SIG-M5 (cell line): ENCODE measurements at places on chromosomes 1 and 21.

DNA sequence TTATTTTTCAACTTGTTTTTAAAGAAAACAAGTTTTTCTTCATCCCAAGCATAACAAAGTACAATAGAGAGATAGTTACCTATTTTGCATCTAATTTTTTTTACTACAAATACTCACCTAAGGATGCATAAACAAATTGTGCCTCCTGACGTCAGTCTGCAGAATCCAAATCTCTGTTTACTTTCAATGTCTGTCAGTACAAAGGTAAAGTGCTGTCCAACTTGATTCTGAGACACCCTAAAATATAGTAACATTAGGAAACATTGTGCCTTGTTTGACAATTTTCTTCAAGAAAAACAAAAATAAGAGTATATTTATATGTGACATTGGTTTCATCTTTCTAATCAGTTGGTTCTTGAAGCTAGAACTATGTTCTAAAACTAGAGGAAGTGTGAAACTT is 103.4 kb downstream of the DENND1B start:
- no peak for DNase-seq

DNA sequence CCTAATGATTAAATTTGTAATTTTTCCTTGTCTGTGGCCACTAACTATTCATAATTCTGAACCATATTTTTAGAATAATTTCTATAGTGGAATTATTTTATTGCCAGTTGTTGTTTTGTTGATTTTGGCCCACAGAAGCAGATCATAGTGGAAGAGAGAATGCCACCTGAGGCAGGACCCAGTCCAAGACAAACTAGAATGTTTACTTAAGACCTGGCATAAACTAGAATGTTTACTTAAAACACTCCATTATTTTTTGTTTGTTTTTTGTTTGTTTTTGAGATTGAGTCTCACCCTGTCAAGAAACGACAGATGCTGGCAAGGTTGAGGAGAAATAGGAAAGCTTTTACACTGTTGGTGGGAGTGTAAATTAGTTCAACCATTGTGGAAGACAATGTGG is 310.2 kb downstream of the MRPL39 start:
- DNase-seq, result no peak

DNA sequence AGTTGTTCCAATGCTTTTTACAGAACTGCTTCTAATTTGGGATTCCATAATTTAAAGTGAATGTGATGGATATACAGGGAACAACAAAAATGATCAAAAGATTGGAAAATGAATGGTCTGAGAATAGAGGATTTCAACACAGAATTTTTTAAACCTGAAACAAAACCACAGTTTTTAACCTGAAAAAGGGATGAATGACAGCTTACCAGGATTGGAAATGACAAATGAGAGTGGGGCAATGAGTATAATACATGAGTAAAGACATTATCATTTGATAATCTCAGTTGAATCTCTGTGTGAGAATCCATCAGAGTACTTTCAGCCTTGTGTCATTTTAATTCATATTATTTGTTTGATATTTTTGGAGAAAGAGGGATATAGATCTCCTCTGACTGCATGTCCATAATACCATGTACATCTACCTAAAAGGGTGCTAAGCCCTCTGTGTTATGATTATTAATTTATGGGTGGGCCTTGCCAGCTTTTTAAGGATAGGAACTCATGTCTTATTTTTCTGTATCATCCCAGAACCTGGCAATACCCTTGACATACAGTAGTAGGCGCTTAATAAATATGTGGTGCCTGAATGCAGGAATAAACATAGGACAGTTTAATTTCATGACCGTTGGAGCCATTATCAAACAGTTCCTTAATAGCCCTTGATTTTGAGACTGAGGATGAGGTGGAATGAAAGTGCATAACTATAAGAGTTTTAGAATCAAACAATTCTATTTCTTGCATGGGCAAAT is 12.4 kb upstream of the ATP6V1G3 start:
- DNase-seq, result no peak

DNA sequence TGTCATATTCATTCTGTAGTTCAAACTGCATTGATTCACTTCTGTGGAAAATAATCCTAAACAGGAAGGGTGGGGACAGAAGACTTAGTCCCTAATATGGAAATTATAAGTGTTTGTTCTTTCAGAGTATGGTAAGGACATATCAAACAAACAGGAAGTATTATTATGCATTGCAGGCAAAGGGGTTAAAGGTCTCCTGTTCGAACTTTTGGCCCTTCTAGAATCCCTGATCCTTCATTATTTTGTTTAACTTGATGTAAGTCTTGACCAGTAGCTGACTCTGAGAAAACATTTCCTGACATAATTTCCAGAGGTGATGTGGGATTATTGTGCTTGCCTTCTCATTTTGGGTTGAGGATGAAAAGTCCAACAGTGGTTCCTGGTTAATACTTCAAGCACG is 215.4 kb upstream of the ADGRL2 start:
- DNase-seq, result no peak

DNA sequence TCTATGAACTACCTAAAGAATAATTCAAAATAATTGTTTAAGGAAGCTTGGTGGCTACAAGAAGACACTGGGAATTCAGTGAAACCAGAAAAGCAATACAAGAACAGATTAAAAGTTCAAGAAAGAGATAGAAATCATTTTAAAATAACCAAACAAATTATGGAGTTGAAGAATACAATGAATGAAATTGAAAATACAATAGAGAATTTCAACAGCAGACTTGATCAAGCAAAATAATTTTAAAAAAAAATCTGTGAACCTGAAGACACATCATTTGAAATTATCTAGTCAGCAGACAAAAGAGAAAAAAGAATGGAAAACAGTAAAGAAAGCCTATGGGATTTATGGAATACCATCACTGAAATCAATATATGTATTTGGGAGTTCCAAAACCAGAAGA is 31.2 kb upstream of the WNT2B start:
- no peak for DNase-seq

DNA sequence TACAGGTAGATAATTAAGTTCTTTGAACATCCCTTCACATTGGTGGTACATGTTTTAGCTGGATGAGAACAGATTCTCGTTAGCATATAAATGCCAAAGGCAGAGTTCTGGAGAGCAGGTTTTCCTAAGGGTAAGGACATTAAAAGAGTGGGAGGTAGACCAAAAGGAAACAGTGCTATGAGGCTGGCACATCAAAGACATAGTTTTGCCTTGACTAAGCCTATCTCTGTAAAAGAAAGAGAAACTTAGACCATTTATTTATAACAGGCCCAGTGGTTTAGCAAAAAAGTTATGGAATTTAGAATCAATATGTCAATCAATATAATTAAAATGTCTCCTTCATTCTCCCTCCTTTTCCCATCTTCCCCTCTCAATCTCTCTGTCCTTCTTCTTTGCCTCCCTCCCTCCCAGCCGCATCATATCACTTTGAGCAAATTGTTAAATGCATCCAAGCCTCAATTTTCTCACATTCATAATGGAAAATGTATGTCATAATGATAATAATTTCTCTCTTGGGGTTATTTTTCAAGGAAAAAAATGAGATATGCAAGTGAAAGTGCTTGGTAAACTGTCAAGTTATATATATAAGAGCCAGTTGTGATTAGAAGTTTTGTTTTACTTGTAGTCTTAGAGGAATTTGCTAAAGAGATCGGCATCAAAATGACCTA is 209.9 kb upstream of the SGIP1 start:
- DNase-seq, result no peak
